ENCODE measurements at places on chromosomes 1 and 21.

GRCh38 chr1:37394574-37395464 lies 79.6 kb upstream of the ZC3H12A start:
- DNase-seq: peak; percentile 42

DNA sequence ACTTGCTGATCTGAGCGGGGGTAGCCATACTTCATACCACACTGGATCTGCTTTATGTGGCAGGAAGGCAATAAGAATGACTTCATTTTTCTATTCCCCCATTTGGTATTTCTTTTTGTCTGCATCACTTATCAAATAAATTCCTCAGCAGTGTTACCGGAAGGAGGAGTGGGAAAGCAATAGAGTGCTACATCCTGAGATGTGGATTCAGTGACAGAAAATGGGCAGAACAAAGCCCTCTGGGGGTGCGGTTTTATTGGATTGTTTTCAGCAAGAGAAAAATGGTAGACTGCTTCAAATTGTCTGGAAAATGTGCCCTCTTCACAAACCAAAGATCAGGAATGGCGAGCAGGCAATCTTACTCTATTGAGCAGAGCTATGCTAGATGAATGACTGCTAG lies 751.9 kb upstream of the NEGR1 start:
- no peak for DNase-seq

DNA sequence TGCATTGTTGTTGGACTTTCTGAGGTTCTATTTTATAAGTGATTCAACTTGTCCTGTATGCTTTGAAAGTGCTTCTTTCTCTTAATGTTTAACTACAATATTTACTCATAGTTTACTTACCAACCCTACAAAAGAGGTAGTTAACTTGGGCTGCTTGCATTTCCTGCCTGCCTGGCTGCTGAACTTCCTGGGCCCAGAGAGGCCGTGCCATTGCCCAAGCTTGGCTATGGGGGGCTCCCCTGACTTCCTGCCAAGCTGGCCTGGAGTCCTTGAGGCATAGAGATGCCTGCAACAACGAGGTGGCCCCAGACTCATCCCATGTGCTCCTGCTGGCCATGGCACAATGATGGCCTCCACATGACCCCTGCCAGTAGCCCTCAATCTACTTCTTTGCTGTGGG lies 361.6 kb upstream of the PLD5 start:
- DNase-seq: no peak

GRCh38 chr21:16644685-16645084 lies 868.2 kb upstream of the CXADR start:
- no peak for DNase-seq

DNA sequence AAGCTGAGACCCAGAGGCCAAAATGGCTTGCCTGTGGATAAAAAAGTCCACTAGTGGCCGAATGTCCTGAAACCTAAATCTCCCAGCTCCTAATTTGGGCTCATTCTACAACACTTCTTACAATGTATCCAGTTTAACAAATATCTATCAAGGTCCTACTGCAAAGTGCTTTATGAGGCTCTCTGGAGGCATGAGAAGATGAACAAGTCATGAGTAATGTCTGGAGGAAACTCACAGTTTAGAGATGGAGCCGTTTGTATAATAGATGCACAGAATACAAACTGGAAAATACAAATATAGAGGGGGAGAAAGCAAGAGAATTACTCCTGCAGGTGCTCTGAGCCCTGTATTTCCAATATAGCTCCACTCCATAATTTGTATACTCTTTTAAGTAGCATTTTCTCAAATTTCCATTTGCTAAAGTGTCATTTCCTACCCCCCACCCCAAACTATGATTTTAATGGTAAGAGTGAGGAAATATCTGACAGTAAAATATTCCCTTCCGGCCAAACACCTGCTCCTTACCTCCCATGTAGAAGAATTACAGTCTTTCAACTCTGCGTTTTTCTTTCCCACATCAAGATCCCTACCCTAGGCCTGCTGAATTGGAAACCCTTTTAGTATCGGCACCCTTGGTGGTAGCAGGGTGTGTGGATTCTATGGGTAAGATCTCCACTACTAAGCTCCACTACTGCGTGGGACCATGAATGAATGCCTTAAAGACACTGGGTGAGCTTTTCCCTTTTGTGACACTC lies 3.3 kb upstream of the ADAMTS5 start:
- no peak for DNase-seq

GRCh38 chr1:113279776-113280391 lies 110.4 kb upstream of the MAGI3 start:
- no peak for DNase-seq

DNA sequence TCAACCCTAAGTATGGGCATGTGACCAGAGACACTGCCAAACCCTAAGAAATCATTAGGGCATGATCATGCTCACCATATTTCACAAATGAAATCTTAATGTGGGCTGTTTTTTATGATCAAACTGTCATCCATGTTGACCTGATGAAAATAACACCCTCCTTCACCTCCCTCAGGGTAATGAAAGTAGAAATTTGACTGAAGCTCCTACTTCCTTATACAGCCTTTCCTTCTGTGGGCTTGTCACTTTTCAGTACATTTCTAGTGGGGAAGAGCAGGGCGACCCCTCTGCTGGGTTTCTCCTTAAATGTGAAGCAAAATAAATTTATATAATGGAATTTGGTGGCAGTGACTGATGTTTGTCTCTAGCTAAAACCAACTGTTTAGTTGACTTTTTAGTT lies 25.9 kb downstream of the IVNS1ABP start:
- no peak for DNase-seq

- no peak for DNase-seq
These were observed 3.9 kb downstream of the HES4 start for GRCh38 chr1:995665-996633.

GRCh38 chr1:97745912-97746311 lies 174.9 kb downstream of the DPYD start:
- DNase-seq: no peak

- no peak for DNase-seq
These were observed 4.8 kb downstream of the ATP6V1G3 start for GRCh38 chr1:198535631-198536030.

- no peak for DNase-seq
These were observed 142.1 kb downstream of the DPYD start for GRCh38 chr1:97778718-97779117.

DNA sequence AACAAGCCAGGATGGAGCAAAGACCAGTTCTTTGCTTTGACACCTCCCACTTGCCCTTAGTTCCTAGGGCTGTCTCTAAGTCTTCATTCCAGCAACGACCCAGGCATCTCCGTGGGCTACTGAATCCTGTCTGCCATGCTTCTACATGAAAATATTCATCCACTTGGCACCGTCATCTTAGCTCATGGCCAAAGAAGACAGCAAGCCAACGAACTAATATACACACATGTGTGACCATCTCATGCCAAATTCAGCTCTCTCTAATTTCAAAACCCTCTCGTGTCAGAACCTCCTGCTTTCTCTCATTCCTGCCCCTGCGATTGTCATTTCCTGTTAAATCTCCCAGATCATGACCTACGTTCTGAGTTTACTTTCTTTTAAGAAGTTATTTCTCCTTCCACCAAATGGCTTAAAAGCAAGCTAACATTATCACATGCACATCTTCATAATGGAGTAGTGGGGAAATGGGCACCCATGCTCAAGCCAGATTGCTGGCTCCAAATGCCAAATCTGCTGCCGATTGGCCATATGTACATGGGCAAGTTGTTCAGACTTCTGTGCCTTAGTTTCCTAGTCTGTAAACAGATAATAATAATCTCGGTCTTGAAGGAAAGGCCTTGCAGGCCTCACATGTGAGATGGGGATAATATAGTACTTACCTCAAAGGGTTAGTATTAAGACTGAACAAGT lies 373.4 kb downstream of the USH2A start:
- no peak for DNase-seq

DNA sequence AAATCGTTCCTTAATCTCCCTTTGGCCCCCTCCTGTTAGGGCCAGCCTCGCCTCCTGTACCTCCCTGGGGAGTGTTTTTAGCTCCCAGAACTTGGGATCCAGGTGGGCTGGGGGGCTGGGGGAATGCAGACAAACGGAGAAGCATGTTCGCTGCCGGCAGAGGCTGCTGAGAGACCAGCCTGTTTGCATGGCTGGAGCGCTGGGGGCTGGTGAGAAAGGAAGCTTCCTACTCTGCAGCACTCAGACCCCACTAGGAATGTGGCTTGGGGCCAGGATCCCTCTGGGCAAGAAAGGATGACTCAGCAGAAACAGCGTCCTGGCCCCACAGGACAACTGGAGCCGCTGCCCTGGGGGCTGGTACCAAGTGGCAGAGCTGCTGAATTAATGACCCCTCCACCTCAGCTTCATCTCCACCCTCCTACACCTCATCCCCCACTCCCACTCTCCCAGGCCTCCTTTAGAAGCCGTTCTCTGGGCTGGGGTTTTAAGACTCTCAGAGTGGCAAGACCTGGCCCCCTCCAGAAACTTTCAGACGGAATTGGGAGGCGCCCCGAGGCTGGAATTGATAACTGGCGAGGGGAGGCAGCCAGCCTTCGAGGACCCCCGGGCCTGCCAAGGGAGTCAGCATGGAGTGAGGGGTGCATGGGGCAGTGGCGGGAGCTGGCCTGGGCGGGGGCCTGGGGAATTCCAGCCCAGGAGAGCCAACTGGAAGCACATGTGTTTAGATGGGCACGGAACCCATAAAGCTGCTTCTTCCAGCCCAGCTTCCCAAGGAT lies 28.5 kb upstream of the EPS8L3 start:
- peak; percentile 60 for DNase-seq

- DNase-seq: no peak
These were observed 33.0 kb upstream of the HSD17B7 start for GRCh38 chr1:162757476-162757875.

DNA sequence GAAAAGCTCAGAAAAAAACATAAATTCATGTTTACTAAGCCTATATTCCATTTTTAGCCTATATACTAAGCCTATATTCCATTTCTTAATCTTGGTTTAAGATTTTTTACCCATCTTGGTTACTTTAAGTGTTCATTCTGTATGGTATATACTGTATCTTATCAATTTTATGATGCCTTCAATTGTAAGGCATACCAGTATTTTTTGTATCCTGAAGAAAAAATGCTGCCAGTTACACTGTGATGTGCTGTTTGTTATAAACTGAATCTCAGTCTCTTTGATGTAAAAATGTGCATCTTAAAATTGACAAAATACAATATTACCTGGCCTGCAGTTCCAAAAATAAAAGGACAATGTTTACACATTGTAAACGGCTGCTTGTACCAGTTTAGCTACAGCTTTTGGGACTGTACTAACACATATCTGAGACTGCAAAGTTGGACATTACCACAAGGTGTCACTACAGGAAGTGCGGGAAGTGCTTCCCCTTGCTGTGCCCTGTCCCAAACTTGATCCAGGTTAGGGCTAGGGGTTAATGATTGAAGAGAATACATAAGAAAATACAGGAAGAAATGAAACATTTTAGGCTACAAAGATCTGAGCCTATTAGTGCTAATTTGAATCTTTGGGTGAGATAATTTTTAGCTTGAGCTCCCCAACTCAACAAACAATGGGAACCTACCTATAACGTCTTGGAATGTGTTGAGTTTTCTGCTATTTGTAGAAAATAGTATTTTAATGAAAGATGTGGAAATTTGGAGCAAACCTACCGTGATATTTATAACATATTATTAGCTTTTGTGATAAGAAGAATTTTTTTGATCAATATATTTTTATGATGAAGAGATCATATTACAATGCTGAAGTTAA lies 108.9 kb downstream of the LBR start:
- DNase-seq: peak; percentile 59

DNA sequence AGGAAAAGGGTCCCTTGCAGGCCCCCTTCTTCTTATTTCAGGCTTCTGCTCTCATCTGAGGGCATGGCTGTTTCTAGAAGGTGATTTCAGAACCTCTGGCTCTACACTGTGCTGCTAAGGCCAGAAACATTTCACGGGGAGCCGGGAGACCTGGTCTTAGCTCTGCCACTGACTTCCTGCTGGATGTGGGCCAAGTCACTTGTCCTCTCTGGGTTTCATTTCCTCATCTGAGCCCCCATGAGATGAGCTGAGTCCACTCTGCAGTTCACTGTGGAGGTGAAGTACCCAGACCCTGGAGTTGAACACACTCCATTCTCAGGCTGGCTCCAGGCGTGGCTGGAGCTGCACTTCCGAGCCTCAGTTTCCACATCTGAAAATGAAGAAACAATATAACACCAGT lies 2.1 kb downstream of the PADI1 start:
- DNase-seq: no peak

GRCh38 chr1:155978973-155979429 lies 654 bp upstream of the ARHGEF2 start:
- no peak for DNase-seq

DNA sequence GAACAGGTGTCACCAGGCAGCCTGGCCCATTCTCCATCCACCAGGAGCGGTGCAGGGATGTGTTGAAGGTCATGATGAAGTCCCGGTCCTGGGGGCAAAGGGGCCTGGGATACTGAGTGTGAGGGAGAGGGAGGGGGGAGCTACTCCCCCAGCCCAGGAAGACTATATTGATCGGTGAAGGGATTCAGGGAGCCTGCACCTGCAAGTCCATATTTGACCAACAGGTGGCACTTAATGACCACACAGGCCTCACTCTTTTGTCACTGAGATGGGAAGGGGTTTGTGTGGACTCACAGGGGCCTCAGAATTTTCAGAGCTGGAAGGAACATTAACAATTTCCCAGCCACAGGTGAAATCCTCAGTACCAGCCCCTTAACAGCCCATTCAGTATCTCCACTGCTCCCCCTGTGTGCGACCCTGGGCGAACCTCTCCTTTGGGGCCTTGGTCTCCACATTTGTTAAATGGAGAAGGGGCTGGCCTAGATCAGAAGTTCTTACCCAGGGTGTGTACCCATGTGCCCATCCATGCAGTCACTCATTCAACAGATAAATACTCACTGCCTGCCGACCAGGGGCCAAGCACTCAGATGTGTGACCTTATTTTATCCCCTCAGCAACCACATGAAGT lies 55.6 kb downstream of the NKAIN1 start:
- peak; percentile 65 for DNase-seq

GRCh38 chr1:42957229-42957879 lies 1.3 kb downstream of the SLC2A1 start:
- DNase-seq: no peak

- no peak for DNase-seq
These were observed 10.2 kb downstream of the UBIAD1 start for GRCh38 chr1:11283151-11283550.

DNA sequence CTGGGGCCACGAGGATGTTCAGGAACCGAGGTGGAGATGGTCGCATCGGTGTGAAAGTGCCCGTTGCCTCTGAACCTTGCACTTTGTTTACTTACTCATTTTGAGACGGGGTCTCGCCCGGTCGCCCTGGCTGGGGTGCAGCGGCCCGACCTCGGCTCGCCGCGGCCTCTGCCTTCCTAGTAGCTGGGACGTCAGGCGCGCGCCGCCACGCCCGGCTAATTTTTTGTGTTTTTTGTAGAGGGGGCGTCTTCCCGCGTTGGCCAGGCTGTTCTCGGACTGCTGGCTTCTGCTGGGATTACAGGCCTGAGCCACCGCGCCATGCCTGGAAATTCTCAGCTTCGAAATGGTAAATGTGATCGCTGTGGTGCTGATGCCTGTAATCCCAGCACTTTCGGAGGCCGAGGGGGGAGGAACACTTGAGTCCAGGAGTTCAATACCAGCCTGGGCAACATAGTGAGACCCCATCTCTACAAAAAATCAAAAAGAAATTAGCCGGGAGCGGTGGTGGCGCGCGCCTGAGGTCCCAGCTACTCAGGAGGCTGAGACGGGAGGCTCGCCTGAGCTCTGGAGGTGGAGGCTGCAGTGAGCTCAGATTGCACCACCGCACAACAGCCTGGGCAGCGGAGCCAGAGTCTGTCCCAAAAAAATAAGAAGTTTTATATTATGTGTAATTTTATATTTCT lies 684 bp upstream of the MRPL20 start:
- DNase-seq: no peak

All from NCI-H1105 treated with DMSO at 0.1 percent for 48 hours (cell line).